ENCODE measurements at places on chromosomes 3 and 15.

DNA sequence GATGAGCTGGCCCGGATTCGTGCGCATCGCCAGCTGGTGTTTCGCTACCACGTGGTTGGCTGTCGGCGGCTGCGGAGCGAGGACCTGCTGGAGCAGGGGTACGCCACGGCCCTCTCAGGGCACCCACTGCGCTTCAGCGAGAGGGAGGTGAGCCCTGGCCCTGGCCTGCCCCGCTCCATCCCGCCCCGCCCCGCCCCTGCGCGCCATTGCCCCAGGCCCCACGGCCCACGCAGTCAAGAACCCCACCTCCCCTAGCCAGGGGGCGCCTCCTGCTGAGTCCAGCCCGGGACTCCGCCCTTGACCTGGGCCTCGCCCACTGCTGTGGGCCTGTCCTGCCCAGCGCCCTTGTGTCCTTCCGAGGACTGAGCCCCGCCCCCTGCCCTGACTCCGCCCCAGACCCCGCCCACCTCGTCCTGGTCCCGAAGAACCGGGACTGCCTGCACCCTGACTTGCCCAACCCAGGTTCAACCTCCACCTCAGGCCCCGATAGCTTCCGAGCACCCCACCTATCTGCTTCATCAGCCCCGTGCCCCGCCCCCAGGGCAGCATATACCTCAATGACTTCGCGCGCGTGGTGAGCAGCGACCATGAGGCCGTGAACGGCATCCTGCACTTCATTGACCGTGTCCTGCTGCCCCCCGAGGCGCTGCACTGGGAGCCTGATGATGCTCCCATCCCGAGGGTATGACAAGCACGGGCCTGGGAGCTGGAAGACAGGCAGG is 14.8 kb downstream of the NT5DC2 start:
- DNase-seq, result no peak

DNA sequence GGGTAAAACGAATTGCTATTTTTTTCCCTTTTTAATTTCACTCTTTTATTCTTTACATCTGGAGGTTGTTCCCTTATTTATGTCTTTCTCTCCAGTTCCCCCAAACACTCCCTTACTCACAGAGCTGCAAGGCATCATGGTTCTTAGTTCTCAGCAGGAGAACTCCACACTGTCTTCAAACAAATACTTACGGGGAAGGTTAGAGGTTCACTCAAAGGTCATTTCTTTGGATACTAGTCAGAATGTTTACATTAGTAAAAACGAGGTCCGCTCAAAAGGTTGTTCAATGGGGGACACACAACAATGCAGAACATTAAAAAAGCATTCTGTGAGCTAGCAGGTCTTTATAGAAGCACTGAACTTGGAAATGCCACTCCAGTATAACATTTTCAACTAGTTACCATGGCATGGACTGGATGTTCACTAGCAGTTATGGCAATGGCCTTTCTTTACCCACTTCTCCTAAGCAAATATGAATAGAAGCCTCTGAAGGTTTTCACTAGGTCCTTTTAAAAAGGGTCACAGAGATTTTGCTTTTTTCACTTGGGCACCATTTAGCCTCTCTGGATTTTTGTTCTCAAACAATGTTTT is 201.7 kb downstream of the MEIS2 start:
- DNase-seq, result no peak

DNA sequence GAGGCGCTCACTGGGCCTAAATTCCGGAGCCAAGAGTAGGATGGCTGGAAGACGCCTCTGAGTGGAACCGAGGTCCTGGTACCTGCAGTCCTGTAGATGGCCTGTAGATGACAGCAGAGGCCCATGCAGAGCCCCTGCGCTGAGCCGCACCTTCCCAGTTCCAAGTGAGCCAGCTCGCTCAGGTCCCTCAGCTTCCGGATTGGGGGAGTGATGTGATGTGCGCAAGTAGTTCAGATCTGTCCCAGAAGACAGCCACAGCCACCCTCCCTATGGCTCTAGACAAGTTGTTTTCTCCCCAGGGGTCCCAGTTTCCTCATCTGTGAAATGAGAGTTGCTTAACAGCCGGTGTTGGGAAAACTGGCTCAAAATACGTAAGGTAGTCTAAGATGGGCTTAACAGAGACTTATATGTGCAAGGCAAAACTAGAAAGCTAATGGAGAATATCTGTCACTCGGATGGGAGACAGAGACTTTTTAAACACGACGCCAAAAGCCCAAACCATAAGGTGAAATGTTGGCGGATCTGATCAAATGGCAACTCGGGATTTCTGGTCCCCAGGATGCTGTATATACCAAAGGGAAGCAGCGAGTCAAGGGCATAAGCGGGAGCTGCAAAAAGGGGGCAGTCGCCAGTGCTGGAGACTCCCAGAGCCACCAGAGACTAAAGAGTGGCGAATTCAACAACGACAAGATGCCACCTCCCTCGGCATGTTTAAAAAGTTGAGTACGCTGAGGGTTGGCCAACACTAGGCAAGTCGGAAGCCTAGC is 765 bp upstream of the MAPKAPK3 start:
- peak; percentile 86 for DNase-seq

DNA sequence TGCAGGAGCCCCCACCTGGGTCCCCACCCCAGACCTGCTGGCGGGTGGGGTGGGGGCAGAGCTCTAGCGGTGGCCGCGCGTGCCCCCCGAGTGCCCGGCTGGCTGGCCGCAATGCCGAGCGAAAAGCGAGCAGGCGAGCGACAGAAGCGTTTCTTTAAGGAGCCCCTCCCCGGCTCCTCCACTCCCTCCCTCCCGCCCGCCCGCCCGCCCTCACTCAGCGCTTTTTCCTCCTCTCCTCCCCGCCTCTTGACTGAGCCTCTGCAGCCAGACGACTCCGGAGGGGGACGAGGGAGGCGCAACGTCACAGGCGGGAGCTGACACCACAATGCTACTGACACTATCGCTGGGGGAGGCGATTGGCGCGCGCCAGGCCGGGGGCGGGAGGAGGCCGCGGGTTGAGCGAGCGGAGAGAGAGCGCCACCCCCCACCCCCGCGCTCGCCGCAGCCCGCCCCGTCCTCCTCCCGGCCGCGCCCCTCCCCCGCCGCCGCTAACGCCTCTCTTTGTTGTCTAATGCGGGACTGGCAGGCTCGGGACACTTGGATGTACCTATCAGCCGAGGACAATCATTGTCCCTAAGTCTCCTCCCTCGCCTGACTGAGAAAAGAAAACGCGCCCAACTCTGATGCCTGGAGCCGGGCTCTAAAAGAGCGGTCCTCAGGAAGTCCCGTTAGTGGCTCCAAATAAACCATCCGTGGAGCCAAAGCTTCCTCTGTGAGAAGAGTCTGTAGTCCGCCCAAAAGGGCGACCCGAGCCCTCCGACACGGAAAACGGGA is at the start of gene MEX3B:
MEX3B (minus strand) TSS at position 127 of the 774 bp plus-strand sequence. CDS start 313 bp downstream, outside the sequence.
- DNase-seq, result peak; percentile 94

- DNase-seq, result no peak
These were observed 19.8 kb upstream of the USP3 start for GRCh38 chr15:63484433-63485186.
